ENCODE measurements at places on chromosomes 16 and 17. TPM values are rescaled to one million over a fixed set of nuclear protein-coding genes. Genes with fewer than 3 reads are reported as not detected.

The SLC35G6 gene
- total RNA-seq: not detected

The OR1F1 gene
- total RNA-seq: 0.44 TPM

The ZSCAN10 gene
- total RNA-seq: not detected

The NHERF1 gene
- 73.9 TPM for total RNA-seq

The RAB37 gene
- not detected for total RNA-seq

The PERCC1 gene
- not detected for total RNA-seq

The MBTPS1 gene
- 56.4 TPM for total RNA-seq

The TM4SF5 gene
- not detected for total RNA-seq

The CPHXL2 gene
- total RNA-seq: not detected

The TMEM204 gene
- 4.1 TPM for total RNA-seq

The SLC5A10 gene
- 0.14 TPM for total RNA-seq

The LRRC37B gene
- total RNA-seq: 8.1 TPM

The ATP1B2 gene
- not detected for total RNA-seq

The MT4 gene
- total RNA-seq: not detected

The ZNF597 gene
- total RNA-seq: 2.5 TPM

The DHRS7C gene
- not detected for total RNA-seq

The CCL7 gene
- not detected for total RNA-seq

The VPS35 gene
- 84.8 TPM for total RNA-seq

The TAC4 gene
- total RNA-seq: not detected

The MYL4 gene
- total RNA-seq: not detected

The GAS2L2 gene
- not detected for total RNA-seq

The TP53TG3 gene
- not detected for total RNA-seq

The KCNH4 gene
- not detected for total RNA-seq

The ZG16 gene
- total RNA-seq: not detected

The FGF11 gene
- total RNA-seq: 16.9 TPM

The TRAPPC2L gene
- total RNA-seq: 62.2 TPM

The MPO gene
- not detected for total RNA-seq

The DNAAF1 gene
- not detected for total RNA-seq

The CCDC144A gene
- 2.4 TPM for total RNA-seq

The KREMEN2 gene
- 8.5 TPM for total RNA-seq

The MRM1 gene
- 7.3 TPM for total RNA-seq

The ORMDL3 gene
- 40.7 TPM for total RNA-seq

The CA7 gene
- not detected for total RNA-seq

The SDR42E2 gene
- not detected for total RNA-seq

The SNAI3 gene
- total RNA-seq: not detected

The OSGIN1 gene
- total RNA-seq: 1.3 TPM

The DCTN5 gene
- total RNA-seq: 59.0 TPM

The MEOX1 gene
- 0.18 TPM for total RNA-seq

The BAIAP3 gene
- 0.27 TPM for total RNA-seq

The TTC19 gene
- 25.2 TPM for total RNA-seq

The SOX8 gene
- total RNA-seq: not detected

The KRTAP2-3 gene
- 1.8 TPM for total RNA-seq

The CLCN7 gene
- 32.2 TPM for total RNA-seq

The CACNA1H gene
- not detected for total RNA-seq

The KRT28 gene
- not detected for total RNA-seq

The SCGB1C2 gene
- total RNA-seq: not detected

The DYNLL2 gene
- total RNA-seq: 24.3 TPM

The CDH1 gene
- total RNA-seq: 216 TPM

The EVI2A gene
- total RNA-seq: not detected

The TOM1L1 gene
- total RNA-seq: 70.1 TPM

The DBF4B gene
- 12.0 TPM for total RNA-seq

The C16orf86 gene
- 1.2 TPM for total RNA-seq

The EFTUD2 gene
- total RNA-seq: 129 TPM

The CORO1A gene
- 18.8 TPM for total RNA-seq

The NEUROD2 gene
- not detected for total RNA-seq
